ENCODE measurements at places on chromosomes 2 and 18.

- no peak for DNase-seq
Measured at GRCh38 chr2:60954139-60954538, 63.4 kb upstream of the PEX13 start.

DNA sequence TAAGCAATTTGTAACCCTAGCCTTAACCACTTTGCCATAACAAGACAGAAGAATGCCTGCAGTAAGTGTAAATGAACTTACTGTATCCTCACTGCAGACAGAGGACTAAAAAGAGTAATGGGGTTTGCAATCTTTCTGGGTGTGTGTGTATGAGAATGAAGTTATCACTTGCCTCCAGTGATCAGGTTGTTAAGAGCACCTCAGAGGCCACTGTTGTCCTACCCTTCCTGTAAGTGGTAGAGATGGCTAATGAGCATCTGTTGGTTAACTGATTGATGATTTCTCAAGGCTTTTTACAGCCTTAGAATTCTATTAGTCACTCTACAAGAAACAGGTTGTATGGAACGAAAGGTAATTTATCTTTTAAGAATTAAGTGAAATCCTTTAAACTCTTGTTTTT is 27.6 kb upstream of the GTF2A1L start:
- no peak for DNase-seq

GRCh38 chr2:106183101-106183696 is 10.9 kb downstream of the UXS1 start:
- no peak for DNase-seq

GRCh38 chr2:37232131-37232933 is 874 bp downstream of the NDUFAF7 start:
- no peak for DNase-seq

- DNase-seq = no peak
Measured at GRCh38 chr2:35246702-35247101, 1108.9 kb upstream of the CRIM1 start.

GRCh38 chr2:204670124-204670523 is 124.8 kb downstream of the PARD3B start:
- no peak for DNase-seq

GRCh38 chr2:88627856-88628570 is 749 bp upstream of the EIF2AK3 start:
- DNase-seq = peak; percentile 56

- no peak for DNase-seq
Measured at GRCh38 chr18:3867236-3867635, 417.3 kb downstream of the TGIF1 start.

GRCh38 chr2:147760984-147761383 is 83.8 kb upstream of the ACVR2A start:
- no peak for DNase-seq

DNA sequence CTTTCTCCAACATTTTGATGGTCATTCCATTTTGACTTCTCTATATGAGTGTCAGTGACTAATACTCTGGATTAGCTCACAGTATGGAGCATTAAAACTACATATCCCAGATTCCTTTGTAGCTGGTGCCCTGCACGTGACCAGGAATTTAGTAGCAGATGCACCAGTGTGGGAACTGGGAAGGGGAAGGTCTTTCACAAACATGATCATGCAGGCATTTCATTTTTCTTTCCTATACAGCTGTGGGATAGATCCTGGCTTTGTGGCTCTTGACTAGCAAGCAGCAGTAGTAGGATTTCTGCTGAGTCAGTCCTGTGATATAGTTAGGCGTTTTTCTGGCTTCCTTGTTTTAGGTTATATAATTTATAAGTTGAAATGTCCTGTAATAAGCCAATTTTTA is 971.0 kb upstream of the CDH2 start:
- no peak for DNase-seq

- no peak for DNase-seq
Measured at GRCh38 chr2:145065342-145065741, 545.4 kb upstream of the ZEB2 start.

DNA sequence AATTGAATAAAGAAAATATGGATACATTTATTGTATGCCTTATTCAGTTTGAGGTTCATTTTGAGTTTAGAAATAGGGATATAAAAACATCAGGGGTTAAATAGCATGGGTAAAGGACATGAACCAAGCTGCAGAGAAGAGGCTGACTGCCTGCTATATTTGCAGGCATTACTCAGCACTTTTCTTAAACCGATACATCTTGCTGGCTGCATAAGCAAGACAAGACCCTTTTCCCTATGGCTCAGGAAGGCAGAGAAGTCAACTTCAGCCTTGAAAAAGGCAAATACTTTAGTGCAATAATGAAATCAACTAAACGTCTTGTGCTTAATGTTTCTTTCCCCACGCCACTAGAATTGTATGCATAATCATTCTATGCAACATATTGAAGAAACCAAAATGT is 36.4 kb downstream of the SCN1A start:
- no peak for DNase-seq

DNA sequence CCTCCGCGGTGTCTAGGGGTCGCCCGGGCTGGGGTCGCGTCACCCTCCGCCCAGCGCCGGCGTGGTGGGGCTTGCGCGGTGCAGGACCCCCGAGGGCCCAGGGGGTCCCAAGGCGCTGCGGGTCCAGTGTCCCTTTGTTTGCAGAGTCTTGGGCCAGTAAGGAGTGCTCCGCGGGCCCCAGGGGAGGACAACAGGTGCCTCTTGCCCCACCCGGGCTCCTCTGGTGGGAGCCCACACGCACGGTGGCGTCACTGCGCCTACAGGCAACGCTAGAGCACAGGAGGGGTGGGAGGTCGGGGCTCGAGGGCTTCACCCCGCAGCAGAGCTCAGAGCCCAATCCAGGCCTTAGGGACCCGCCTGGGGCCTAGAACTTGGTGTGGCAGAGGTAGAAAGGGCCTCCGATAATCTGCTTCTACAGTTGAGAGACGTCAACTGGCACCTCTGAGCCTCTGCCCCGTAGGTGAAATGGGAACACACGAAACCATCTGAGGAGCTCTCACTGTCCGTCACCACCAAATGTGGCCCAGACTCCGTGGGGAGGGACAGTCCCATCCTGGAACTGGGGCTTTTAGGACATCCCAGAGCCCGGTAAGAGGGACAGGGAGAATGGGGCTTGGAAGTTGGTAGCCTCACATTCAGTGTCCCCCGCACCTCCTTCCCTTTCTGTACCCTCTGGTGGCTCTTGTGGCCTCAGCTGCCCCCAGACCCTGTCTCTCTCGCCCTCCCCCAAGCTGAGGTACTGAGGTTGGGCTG is 1.4 kb downstream of the ARID5A start:
- no peak for DNase-seq

DNA sequence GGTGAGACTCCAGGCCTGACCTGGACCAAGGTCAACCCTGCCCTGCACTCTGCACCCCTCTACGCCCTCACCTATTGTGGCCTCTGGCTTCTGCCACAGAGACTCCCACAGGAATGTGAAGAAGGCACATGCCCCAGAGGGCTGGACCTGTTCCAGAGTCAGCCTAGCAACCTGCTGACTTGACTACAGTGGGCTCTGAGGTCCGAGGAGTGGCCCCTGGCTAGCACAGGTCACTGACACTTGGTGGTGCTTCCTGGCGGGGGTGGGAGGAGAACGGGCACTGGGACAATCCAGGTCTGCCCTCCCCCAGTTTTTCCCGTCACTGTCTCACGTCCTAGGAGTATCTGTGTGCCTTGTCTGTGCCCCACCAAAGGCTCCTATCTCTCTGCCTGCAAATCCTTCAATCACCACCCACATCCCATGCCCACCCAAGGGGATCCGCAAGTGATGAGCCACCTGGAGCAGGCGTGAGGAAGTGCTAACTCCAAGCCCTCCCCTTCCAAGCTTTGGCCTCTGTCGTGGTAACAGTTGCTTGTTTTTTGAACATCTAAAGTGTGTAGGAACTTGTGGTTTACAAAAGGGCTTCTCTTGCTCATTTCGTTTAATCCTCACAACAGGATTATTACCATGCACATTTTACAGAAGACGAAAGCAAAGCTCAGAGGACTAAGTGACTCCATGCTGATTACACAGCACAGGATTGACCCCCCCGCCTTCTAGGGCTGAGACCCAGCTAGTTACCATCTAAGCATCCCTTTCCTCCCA is 86.2 kb downstream of the MCFD2 start:
- DNase-seq = no peak

DNA sequence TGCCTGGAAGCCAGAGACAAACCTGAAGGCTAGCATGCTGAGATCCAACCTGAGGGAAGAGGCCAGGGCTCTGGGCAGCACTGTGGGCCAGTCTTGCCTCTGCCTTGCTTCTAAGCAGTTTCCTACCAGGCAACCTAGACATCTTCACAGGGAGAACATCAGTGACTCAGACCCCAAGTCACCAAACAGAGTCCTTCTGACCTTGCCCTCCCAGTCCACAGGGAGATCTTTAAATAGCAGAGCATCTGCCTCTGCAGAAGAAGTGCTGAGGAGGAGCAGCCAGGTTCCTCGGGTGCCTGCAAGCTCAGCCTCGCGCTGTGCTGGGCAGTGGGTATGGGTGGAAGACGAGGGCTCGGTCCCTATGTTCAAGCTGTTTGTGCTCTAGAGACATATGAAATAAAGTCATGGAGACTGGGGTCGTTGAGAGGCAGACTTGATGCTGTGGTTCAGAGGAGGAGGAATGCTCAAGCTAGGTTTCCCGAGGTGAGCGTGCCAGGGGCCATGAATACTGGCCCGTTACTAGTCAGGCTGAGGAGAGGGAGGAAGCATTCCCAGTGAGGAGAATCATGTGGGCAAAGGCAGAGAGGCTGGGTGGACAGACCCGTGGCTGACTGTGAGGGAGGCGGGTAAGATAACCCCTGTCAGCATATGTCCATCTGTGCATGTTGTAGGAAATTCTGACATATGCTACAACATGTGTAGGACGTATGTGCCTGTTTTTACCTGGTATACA is 66.5 kb downstream of the BOLA3 start:
- no peak for DNase-seq

DNA sequence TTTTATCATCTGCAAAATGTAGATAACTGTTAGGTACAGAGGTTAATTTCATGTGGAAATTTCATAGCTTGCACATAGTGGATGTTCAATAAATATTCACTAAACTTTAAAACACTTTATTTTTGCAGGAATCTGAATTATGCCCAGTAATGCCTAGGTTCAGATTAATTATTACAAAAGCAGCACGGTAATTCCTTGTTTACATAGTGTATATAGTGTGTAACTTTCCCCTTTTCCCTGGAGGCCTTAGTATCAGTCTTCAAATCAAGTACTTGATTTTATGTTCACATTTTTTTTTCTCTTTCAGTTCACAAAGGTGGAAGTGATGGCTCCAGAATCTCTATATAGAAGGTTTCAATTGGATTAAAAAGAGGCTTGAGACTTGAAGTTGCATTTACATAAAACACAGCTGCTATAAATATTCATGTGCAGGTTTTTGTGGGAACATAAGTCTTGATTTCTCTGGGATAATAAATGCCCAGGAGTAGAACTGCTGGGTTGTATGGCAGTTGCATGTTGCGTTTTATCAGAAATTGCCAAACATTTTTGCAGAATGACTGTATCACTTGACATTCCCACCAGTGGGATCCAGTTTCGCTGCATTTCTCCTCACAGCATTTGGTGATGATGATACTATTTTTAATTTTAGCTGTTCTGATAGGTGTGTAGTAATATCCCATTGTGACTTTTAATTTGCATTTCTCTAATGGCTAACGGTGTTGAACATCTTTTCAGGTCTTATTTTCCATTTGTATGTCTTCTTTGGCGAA is 27.6 kb upstream of the LGALSL start:
- DNase-seq = no peak

GRCh38 chr18:30440351-30440750 is 602.2 kb downstream of the DSC3 start:
- no peak for DNase-seq

DNA sequence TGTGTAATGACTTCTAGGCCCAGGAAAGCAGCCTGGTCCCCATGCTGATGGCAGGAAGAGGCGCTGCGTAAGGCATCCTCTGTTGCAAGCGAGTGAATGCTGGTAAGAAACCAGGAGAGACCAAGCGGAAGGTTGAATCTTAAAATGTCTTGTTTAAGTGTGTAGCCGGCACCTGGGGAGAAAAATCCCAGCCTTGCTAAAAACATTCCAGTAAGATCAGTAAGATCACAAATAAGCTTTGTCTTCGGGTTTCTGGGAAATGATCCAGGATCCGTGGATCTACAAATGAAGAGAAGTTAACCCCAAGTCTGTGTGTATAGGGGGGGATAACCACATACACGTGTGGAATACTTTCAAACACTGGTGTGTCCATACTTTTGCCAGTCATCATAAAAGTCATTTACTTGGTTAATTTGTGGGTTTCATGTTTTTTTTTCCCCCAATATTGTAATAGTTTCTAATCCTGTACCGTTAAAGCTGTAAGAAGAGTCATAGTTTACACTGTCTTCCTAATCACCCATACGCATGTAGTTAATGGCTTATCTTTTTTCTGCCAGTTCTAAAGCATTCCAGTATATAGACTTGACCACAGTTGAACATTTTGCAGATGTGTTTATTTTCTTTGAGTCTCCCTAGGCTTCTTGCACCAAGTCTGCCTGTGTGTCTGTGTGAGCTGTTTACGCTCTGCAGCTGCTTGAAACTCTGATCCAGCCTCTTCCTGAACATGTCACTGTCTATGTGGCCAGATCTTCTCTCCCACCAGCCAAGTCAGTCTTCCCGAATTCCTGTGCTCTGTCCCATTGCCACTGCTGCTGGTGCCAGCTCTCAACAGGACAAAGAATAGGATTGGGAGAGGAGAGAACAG is 135.9 kb upstream of the ARL4C start:
- peak; percentile 20 for DNase-seq

DNA sequence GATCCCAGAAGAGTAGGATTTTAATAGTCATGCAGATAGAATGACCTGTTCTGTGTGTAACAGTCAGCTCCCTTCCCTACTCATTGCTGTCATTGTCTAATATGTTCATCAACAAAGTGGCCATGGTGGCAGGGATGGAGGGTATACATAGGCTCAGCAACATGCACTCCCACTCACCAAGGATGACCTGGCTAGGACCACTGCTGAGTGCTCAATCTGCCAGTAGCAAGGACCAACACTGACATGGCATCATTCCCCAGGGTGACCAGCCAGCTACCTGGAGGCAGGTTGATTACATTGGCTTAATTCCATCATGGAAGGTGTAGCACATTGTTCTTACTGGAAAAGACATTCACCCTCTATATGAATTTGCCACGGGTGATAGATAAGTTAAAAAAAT is 401.7 kb upstream of the CELF4 start:
- no peak for DNase-seq

DNA sequence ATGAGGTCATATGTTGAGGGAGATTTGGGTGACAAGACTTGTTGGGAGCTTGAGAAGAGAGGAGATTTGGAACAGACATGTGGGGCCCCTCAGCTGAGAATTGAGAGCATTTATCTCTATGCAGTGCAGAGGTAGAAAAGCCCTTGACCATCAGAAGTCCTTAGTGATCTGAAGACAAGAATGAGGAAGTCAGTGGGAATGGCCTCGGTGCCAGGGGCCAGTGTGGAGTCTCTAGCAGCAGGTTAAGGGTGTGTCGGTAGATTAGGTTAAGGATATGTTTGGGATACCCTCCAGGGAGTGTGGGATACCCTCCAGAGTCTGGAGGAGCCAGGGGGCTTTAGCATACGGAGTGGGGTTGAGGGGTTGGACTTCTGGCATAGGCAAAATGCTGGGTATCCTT is 41.6 kb downstream of the FBXO48 start:
- DNase-seq = no peak

GRCh38 chr2:173963817-173964564 is 1.2 kb downstream of the SP3 start:
- DNase-seq = no peak

All from forelimb muscle (tissue), 1 donor.